ENCODE measurements at places on chromosomes 7 and 10. TPM values are rescaled to one million over a fixed set of nuclear protein-coding genes. Genes with fewer than 3 reads are reported as not detected.

- no peak for DNase-seq
Observed at GRCh38 chr10:16944986-16945385, 127.8 kb upstream of the RSU1 start.

DNA sequence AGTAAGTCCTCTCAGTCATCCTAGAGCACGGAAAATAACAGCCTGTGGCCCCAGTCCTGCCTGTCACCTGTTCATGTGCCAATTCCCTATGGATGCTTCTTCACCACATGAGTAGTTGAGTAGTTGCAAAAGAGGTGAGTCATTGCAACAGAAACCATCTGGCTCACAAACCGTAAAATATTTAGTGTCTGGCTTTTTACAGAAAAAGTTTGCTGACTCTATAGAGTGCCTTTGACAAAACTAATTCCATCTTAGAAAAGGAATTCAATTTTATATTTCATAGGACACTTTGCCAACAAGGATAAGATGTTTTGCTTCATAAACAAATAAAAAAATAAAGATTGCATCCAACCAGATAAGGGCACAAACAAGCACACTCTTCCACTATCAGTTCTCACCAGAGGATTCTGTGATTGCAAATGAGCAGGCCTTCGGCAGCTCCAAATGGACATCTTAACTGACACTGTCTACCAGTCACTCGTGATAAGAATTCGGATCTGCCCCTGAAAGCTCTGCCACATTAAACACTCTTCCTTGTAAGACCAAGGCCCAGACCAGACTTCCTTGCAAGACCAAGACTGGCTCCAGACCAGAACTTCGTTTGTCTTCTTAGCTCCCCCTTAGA lies 242.7 kb upstream of the SEMA3C start:
- peak; percentile 95 for DNase-seq

DNA sequence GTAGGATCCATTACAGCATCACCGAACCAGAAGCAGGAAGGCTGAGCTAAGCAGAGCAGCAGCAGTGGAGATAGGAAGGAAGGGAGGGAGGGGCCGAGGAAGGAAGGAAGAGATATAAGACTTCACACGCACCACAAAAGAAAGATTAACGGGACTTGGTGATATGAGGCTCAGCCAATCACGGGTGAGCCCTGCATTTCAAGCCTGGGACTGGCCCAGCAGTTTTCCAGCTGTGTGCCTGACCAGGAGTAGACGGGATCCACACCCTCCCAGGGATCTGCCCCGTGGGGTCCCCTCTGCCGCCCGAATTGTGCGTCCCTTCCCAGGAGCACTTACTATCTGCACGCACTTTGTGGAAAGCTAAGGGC lies 16.2 kb downstream of the ATG9B start:
- DNase-seq = no peak

The AKR1C8 gene
- not detected for total RNA-seq

The PLAU gene
- 85.7 TPM for total RNA-seq

- DNase-seq = no peak
Observed at GRCh38 chr7:87543623-87544022, 57.1 kb downstream of the ABCB1 start.

DNA sequence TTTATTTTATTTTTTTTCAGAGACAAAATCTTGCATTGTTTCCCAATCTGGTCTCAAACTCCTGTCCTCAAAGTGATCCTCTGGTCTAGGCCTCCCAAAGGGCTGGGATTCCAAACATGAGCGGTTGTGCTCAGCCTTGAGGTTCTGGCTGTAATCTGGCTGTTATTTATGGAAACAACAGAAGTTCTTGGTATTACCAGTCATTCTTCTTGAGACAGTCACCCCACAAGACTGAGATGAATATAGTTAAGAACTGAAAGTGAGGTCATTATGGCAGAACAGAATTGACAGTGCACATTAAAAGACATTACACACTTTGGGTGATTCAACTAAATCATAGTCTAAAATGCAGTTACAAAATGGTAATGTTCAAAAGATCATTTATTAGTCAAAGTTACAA lies 719.5 kb downstream of the ZWINT start:
- no peak for DNase-seq

DNA sequence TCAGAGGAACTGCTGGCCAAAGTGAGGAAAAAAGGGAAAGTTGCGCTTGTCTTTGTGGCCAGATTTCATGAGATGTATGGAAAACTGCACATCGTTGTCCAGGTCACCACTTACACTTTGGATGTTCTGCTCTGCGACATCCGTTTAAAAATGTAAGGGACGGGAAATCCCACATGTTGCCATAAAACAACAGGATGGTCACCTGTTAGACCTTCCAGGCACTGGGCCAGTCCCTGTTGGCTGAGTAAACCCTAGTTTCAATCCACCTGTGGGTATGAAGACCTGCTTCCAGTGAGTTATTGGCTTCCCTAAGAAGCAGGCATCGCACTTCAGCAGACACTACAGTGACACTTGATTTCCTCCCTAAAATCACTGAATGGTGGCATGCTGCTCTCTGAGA lies 2.7 kb upstream of the STAMBPL1 start:
- DNase-seq = no peak

The CFAP69 gene
- total RNA-seq = 5.0 TPM

The ZCCHC24 gene
- 7.3 TPM for total RNA-seq

Measured in mammary epithelial cell (primary cell).